ENCODE measurements at places on chromosomes 6 and 20. TPM values are rescaled to one million over a fixed set of nuclear protein-coding genes. Genes with fewer than 3 reads are reported as not detected.

The SNAP25 gene
- total RNA-seq: not detected

GRCh38 chr20:59645761-59646171, 41.4 kb downstream of the PHACTR3 start:
- no peak for DNase-seq

GRCh38 chr20:1002682-1003561, 811 bp upstream of the RSPO4 start:
- DNase-seq: no peak

DNA sequence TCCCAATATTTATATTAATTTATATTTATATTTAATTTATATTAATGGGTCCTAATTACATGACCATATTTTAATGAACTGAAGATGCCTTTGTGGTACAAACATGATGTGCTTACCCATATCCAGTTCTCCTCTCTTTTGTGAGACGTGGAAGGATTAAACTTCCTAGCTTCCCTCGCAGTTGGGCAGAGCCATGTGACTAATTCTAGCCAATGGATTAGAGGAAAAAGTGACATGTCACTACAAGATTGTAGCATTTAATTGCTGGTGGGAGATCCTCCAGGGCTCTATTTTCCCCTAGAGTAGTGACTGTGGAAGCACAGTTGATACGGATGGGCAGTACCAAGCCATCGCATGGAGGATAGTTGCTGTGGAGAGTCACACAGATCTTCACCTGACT, 4.8 kb upstream of the SOBP start:
- DNase-seq: no peak

The TAP2 gene
- total RNA-seq: 35.9 TPM

- DNase-seq: no peak
Measured at GRCh38 chr20:51122931-51123658, 100.2 kb upstream of the KCNG1 start.

DNA sequence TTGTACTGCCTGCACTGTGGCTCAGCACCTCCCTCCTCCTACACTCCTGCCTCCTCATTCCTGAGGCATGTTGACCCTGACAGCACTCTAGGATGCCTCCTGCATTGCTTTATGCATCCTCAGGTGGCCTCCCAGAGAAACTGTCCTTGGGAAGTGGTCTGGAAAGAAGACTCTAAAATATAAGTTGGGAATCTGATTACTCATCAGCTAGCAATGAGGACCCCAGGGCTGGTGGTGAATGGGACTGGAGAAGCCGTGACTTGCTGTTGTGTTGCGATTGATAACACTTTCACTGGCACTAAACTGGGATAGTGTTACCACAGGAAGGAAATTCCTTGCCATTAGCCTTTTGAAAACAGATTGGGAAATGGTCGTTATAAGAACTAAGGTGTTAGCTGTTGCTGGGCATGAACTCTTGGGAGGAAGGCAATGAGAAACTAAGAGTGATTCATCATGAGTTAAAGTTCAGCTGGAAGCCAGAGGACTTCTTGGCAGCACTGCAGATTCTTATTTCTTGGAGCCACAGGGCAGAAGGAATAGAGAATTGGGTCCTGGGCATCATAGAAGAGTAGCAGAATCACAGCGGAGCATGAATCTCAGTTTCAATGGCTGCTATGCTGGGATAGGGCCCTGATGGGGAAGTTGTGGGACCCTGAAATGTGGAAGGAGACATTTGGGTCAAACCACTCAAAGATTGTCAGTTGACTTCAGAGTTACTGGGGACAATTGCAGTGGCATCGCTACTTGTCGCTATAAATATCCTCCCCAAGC, 10.1 kb upstream of the SIRPD start:
- DNase-seq: peak; percentile 58

DNA sequence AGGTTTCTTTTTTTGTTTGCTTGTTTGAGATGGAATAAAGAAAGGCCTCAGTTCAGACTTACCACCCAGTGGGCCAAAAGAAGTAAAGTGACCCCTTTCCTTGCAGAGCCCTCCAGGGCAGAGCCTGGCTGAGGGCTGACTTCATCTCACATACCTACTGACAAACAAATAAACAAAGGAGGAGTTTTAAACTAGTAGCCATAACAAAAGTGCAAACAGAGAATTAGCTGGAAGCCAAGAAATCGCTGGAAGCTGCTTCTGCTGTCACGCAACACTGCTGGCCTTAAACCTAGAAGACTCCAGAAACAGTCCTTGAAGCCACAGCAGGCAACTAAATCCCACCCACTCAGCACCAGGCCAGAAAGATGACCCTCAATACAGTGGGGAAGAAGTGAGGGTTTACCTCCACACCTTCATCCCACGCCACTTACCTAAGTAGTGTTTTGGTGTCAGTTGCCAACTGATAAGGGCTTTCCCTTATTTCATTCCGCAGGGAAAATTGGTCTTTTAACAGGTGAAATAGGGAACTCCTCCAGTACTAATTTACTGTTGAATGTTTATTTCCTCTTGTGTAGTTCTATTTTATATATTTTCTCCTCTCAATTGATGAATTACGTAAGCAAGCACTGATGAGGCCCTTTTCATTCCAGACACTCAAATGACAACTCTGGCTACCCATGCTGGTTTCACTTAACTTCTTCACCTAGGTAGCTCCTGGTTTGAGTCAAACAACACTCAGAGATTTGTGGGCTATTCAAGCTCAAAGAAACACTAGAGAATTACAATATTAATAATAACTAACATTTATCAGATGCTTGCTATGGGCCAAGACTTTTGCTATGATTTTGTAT, 46.2 kb downstream of the EDN1 start:
- no peak for DNase-seq

DNA sequence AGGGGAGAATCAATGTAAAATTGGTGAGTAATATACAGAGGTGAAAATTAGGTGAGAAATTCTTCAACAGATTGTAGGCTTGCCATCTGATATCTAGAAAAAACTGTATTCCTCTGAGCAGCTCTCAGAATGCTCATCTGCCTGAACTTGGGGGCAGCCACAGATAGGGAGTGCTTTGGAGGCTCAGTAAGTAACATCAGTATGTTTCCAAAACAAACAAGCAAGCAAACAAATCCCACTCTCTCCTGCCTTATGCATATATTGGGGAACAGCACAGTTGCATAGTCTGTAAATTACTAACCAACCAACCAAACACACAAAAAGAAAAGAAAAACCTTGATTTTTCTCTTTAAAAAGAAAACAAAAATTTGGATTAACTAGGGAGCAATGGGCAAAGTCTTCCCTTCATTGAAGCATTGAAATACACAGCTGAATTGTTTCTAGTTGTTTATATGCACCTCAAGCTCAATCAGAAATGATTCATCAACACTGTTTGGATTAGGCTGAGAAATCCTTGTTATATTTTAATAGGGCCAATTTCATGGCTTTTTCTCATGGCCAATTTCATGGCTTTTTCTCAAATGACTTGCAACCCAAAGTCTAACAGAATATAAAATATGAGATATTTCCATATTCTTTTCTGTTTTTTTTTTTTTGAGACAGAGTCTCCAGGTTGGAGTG, 50.1 kb upstream of the DEK start:
- no peak for DNase-seq

DNA sequence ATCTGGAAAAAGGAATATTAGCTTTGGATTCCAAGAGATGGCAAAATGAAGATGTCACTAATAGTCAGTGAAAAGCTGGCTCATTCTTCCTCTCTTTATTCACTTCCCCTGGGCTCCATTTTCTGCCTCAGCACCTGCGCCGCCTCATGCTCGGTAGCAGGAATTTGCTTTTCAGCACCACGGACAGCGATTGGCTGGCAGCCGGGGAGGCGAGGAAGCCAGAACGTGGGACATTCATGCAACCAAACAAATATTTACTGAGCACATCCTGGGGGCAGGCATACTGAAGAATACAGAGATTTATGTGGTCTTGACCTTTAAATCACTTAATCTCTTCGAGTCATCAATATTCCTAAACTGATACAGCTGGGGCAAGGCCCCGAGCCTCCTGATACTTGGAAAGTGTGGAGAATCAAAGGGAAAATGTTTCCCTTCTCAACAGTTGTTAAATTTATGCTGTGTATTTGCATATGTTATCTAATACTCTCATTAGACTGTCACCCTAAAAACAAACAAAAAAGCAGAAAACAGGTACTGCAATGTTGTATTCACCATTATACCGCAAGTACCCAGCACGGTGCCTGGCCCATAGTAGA, 12.1 kb upstream of the PDYN start:
- DNase-seq: peak; percentile 5

- no peak for DNase-seq
Measured at GRCh38 chr20:50909413-50909812, 21.8 kb downstream of the ADNP start.

GRCh38 chr6:136740050-136740974, 52.0 kb downstream of the MAP3K5 start:
- no peak for DNase-seq

The GATA5 gene
- total RNA-seq: 0.07 TPM

DNA sequence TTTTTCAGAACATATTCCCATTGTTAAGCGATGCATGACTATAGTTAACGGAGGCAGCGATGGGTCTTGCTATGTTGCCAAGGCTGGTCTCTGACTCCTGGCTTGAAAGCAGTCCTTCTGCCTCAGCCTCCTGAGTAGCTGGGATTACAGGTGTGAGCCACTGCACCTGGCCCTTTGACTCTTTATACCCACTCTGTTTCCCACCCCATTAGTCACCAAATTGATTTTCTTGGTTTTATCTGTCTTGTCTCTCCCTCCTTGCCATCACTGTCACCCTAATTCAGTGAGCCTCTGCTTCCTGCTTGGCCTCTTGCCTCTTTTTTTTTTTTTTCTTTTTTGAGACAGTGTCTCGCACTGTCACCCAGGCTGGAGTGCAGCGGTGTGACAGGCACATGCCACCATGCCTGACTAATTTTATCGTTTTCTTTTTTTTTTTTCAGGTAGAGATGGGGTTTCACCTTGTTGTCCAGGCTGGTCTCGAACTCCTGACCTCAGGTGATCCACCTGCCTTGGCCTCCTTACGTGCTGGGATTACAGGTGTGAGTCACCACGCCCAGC, 31.3 kb downstream of the ZFAND3 start:
- no peak for DNase-seq

- no peak for DNase-seq
Measured at GRCh38 chr6:126145351-126145750, 159.0 kb downstream of the TRMT11 start.

- DNase-seq: no peak
Measured at GRCh38 chr6:37709932-37710555, 12.4 kb upstream of the MDGA1 start.

DNA sequence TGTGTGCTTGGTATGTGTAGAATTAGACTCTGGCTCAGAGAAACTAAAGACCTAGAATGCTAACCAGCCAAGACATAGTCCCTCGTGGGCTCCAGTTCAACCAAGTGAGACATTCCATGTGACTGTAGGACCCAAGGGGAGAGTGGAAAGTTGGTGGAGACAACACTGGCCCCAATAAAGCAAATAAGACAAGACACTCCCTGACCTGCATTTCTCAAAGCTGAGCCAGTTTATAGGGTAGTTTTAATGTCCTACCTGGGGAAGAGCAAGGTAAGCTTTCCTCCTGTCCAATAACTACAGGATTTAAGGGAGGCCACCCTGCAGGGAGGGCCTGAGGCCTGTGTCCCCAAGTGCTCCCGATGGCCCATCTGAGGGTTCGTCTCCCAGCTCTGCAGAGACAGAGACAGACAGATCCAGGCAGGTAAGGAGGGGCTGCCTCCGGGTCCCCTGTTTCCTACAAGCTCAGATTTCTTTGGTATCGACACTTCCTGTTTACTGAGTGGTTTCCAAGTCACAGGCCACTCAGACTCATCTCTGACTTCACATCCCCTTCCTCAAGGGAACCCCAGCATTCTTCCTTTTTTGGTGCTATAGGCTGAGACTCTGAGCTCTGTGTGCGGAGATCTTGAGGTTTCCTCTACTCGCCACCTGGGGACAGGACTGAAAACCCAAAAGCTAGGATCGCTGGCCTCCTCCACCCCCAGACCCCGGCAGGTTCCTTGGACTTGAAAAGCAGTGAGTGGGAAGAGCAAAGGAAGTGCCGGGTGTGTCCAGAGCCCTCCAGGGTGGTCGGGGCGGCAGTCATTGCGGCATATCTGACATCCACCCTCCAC, 92.4 kb downstream of the PRND start:
- DNase-seq: peak; percentile 57

DNA sequence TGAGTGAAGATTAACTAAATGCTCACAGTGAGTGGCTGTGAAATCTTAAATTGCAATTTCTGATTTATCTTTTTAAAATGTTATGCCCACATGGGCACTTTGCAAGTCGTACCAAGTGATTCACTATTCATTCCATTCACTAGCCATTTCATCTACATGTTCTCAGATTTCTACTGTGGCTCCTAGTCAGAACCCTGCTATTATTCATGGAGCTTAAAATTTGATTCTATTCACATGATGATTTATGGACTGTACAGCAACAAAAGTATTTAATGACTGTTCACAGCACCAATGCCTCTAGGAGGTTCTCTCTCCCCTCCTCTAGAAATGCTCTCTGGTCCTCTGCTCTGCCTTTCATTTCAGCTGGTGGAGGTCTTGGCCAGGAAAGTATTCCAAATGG, 133.5 kb upstream of the MAP3K7 start:
- DNase-seq: no peak

- no peak for DNase-seq
Measured at GRCh38 chr6:138446821-138447220, 42.8 kb downstream of the HEBP2 start.

The VGLL2 gene
- not detected for total RNA-seq

The PGBD1 gene
- 10.2 TPM for total RNA-seq

The APOM gene
- total RNA-seq: 0.40 TPM

The HLA-DRA gene
- not detected for total RNA-seq

DNA sequence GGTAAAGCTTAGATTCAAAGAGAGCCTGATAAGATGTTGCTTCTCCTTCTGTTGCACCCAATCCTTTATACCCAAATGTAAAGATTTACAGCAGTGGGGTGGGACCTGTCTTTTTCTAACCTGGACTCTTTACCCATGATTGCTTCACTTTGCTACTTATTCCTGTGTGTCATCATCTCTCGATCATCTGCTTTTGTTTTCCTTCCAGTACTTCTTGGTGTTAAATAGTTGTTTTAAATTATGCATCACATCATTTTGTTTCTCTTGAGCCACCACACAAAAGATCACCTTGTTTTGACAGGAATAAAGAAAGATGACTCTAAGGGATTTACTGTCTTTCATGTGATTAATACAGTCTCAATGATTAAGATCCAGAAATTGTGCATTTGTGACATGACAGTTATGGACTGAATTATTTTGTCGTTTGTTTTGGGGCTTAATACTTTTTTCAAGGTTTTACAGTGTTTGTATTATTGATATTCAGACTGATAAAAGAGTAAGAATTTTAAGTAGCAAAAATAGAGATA, 123.1 kb downstream of the CDKAL1 start:
- no peak for DNase-seq

The CCN2 gene
- 861 TPM for total RNA-seq

The C6orf62 gene
- 119 TPM for total RNA-seq

GRCh38 chr20:56765172-56766073, 136.3 kb downstream of the TFAP2C start:
- no peak for DNase-seq

The HRH3 gene
- not detected for total RNA-seq

DNA sequence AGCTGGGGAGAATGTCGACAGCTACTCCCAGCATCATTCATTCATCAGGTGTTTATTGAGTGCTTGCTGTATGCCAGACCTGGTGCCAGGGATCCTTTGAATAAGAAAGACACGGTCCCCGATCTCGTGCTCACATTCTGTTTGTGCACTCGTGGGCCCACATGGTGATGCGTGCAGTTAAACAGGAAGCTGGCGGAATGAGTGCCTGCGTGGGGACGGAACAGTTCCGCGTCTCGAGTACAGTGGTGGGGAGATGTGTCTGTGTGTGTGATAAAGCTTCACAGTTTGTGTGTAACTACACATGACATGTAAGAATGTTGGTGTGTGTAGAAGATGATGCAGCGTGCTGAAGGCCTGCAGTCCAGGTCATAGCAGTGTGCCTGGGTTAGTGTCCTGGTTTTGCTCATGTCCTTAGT, 6.5 kb downstream of the RBM38 start:
- DNase-seq: no peak

The NAPB gene
- 11.4 TPM for total RNA-seq

The HLA-B gene
- 180 TPM for total RNA-seq

All from pulmonary artery endothelial cell (primary cell).